AML-193 (cell line): ENCODE measurements at places on chromosomes 3 and 15.

DNA sequence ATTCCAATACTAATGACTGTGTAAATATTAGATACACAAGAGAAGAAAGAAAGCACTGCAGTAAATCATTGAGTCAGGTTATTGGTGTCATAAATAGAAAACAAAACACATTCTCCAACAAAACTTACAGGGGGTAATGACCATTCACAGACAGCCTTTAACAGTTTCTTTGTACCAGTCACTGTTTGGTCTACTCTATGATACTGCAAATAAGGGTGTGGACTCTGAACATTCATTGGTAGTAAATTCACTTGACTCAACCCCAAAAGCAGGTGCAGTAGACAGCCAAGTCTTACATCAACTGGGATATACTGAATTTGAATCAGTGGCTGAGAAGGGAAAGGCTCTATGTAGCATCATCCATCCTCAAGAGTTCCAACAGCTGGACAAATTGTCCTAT is 463.5 kb downstream of the FOXP1 start:
- DNase-seq = no peak

DNA sequence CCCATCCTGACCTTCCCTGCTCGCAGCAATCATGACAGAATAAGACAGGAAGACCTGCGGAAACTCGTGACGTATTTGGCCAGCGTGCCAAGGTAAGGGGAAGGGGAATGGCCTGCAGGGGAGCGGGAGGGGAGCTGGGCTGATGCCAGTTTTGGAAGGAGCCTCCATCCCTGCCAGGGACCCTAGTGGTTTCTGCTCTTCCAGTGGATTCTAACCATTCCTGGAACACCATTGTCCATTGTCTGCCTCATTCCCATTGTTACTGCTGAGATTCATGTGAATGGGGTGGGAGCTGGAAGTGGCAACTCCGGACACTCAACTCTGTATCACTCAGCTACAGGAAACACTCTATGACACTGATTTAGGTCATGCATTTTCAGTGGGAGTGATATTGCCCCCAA is 242.9 kb upstream of the ROPN1 start:
- no peak for DNase-seq

DNA sequence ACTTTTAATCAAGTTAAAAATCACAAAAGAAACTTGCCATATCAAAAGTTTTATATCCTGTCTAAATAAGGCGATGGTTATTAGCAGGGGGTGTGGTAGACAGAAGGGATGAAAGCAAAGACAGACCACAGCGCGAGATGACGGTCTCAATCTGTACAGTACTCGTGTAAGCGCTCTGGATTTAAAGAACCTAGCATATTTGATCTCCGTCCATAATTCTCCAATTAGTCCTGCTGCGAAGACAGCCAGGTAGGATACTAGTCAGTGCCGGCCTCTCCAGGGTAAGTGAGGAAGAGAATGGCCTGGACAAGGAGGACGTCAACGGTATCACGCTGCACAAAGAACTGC is 701 bp downstream of the SGO1 start:
- DNase-seq = peak; percentile 26

GRCh38 chr15:72139667-72140066 is 21.5 kb downstream of the SENP8 start:
- no peak for DNase-seq

DNA sequence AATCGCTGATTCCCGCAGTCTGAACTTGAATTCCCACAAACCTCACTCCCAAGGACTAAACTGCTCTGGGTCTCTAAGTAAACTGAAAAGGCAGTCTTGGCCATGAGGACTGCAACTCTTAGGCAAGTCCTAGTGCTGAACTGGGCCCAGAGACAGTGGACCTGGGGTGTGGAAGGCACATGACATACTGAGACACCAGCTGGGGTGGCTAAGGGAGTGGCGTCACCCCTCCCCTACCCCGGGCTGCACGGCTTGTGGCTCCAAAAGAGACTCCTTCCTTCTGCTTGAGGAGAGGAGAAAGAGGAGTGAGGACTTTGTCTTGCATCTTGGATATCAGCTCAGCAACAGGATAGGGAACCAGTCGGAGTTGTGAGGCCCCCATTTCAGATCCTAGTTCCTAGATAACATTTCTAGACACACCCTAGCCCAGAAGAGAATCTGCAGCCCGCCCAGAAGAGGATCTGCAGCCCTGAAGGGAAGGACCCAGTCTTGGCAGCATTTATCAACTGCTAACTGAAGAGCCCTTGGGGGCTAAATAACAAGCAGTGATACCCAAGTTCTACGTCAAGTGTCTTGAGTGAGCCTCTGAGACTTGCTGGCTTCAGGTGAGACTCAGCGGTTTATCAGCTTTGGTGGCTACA is 110.7 kb upstream of the C3orf80 start:
- DNase-seq = no peak

DNA sequence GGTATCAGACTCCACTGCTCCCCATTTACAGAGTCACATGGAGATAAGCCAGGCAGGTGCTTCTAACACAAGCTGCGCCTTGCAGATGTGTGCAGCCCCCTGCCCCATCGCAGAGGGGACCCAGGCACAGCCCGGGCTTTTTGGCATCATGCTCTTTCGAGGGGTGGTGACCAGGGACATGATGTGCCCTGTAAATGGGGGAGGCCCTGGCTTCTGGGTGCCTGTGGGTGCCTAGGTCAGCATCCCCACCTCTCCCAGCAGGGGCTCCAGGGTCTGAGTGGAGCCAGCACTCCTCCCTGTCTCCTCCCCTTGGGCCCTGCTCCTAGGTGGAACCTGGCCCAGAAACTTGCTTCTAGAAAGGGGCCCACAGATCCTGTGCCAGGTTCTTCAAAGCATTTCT is 15.2 kb downstream of the TRPM1 start:
- DNase-seq = no peak

- peak; percentile 91 for DNase-seq
Observed at GRCh38 chr3:112089956-112090886, 4.0 kb downstream of the C3orf52 start.

DNA sequence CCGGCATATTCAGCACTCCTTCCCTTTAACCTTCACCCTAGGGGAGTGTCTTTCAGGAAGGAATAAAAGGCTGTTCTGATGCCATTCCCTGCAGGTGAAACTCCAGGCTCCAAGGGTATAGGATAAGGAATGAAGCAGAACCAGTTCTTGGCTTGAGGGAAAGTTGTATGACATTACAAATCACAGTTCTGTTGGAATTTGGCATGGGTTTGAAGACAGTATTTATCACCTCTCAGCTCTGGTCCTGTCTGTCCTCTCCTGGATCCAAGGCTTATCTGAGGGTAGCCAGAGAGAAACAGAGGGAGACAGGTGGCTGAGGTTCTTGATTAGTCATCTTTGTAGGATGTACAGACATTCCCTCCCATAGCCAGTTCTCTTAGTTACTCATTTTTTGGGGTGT is 37.1 kb downstream of the RAB11A start:
- DNase-seq = no peak

DNA sequence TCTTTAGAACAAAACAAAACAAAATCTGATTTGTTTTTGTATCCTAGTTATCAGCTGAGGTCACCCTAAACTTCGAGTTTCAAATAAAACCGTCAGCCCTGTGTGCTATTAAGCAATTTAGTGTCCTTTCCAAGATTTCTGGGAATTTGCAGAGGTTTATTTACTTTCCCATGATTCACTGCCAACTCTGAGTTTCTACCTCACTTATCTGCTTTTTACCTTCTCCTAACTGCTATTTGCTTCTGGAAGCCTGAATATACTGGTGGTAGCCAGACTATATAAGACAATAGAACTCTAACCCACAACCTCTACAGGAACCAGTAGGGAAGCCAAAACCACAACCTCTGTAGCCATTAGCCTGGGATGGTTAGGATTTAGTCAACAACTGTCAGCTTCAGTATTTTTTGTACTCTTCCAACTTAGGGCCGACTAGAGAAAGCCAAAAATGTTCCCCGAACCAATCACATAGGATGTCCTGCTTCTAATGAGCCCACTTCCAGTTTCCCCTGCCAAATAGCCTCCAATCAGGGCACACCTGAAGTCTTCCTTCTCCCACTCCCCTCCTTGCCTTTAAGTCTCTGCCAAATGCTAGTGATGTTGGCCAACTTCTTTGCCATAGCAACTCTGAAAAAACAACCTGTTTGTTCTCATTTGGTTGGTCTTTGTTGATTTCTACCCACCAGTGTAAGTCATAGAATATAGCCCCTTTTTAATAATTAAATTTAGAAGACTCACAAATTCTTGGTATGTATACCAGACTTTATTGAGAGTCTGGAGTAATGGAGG is 273.1 kb downstream of the ULK4 start:
- DNase-seq = no peak

GRCh38 chr3:116492379-116492778 is 47.1 kb upstream of the LSAMP start:
- no peak for DNase-seq

- no peak for DNase-seq
Observed at GRCh38 chr3:166889241-166889640, 490.9 kb downstream of the ZBBX start.

- DNase-seq = no peak
Observed at GRCh38 chr3:134804508-134805480, 9.7 kb downstream of the EPHB1 start.

DNA sequence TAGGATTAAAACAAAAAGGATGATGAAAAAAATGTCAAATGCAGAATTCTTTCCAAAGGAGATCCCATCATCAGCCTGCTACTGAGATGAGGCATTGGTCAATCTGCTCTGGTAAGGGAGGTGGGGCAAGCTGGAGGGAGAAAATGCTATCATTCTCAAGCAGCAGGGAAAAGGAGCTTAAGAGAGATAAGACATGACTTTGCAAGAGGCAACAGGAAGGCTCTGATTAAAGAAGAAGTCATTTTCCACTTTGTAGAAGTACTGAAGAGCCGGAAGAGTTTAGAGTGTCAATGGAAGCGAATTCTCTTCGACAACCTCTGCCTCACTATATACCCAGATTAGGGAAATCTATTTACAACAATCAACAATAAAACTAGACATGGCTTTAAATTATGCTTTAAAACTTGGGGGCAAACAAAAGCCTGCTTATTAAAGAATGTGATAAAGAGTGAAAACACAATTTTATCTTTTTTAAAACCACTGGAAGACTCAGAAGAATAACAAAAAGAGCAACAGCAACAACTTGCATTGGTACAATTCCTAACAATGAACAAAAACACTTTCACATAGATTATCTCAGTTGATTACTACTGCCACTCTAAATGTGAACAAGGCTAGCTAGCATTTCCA is 81.8 kb upstream of the NANOGP8 start:
- DNase-seq = no peak
